ENCODE measurements at places on chromosomes 5 and 9.

DNA sequence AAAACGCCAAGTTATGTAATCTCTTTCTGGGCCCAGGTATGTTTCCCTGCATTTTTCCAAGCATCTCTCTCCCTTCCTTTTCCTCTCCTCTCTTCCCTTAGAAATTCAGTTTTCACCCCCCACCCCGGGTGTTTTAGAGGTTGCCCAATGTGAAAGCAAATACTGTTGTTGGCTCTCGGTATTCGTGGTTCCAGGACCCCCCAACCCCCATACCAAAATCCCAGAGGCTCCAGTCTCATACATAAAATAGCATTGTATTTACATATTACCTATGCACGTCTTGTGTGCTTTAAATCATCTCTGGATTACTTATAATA is 48.8 kb downstream of the ACER2 start:
- no peak for DNase-seq

- no peak for DNase-seq
These were observed 217.6 kb downstream of the NDUFS4 start for GRCh38 chr5:53777864-53778618.

- DNase-seq, result peak; percentile 17
These were observed 510.1 kb downstream of the NR2F1-AS1 start for GRCh38 chr5:93070938-93071337.

- DNase-seq, result no peak
These were observed 40.3 kb upstream of the CEP72 start for GRCh38 chr5:571791-572190.

- DNase-seq, result no peak
These were observed 408.6 kb downstream of the BNC2 start for GRCh38 chr9:16461851-16462250.

GRCh38 chr5:3489239-3489843 is 106.3 kb upstream of the IRX1 start:
- DNase-seq, result no peak

DNA sequence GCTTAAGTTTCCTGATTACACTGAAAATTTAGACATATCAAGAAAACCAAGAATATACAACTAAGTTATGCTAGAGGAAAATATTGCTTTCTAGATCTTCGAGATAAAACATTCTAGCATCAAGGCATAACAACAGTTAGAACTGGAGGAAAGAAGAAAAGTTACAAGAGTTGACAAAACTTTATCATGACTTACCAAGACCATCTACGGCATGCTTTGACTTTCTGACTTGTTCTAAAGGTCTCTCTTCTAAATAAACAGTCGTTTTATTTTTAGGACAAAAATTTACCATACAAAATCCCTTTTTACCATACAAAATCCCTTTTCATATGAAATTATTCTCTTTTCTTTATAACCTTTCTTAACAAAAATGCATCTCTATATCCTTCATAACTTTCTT is 1110.1 kb upstream of the CDH10 start:
- peak; percentile 3 for DNase-seq

- DNase-seq, result no peak
These were observed 97.8 kb downstream of the FBXW11 start for GRCh38 chr5:171908638-171909037.

DNA sequence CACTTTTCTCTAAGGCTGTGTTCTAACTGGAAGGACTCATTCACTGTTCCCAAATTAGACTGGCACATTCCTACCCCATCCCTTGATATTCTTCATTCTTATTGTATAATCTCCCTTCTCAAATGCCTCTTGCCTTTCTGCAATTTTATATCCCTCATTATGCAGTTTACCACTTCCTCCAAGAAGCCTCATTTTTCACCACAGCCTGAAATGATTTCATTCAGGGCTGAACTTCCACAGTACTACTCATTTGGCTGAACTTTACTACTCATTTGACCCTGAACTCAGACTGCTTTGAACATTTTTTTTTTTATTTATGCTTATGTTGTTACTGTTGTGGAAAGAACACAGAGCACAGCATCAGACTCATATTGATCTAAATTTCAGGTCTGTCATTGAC is 32.7 kb downstream of the GRIA1 start:
- no peak for DNase-seq

DNA sequence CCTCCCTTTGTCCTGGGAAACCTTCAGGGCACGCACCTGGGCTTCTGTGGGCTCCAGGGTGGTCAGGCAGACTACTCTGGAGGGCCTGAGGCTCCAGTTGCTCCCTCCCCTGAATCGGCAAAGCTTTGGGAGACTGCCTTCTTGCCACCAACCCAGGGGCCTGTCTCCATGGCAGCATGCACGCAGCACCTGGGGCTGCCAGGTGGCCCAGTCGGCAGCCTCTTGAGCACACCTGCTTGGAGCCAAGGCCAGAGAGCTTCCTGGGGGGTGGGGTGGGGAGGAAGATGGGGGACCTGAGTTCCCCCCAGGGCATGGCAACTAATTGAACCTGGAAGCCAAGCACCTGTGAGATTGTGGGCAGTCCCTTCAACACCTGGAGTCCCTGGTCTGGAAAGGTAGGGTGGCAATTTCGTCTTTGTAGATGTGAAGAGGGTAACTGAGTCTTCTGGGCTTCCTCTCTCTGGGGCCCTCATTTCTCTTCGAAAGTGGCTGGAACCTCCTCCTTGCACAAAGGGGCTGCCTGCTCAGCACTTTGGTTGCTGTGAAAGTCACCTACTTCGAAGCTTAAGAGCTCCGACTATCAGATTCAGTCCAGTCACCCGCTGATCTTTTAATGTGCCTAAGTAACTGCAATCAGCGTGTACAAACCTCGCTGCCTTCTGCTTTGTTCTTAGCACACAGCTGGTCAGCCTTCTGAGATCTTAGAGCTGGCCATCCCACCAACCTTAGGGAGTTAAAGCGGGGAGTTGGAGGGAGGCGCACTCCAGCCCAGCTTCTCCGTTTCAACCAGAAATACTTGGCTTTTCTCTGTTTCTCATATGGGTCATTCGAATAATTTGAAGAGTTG is 4.0 kb downstream of the RNF183 start:
- peak; percentile 99 for DNase-seq

- DNase-seq, result peak; percentile 54
These were observed 20.2 kb upstream of the GNPDA1 start for GRCh38 chr5:142032747-142033631.

GRCh38 chr5:15500325-15501001 is 483 bp downstream of the FBXL7 start:
- peak; percentile 36 for DNase-seq
